ENCODE measurements at places on chromosomes 11 and 22.
A peak's percentile ranks its signal among the peaks of the same experiment; 100 is the strongest.

GRCh38 chr11:35088676-35089075, 50.3 kb upstream of the CD44 start:
- peak; percentile 94 for ATAC-seq

GRCh38 chr11:91755526-91755925, 469.1 kb upstream of the FAT3 start:
- ATAC-seq = no peak

- peak; percentile 3 for ATAC-seq
Measured at GRCh38 chr22:24953384-24954113, 1.0 kb downstream of the KIAA1671 start.

- peak; percentile 41 for ATAC-seq
Measured at GRCh38 chr22:36966851-36967540, 52.3 kb downstream of the TST start.

- no peak for ATAC-seq
Measured at GRCh38 chr22:44895296-44896055, 114.3 kb downstream of the PHF21B start.

DNA sequence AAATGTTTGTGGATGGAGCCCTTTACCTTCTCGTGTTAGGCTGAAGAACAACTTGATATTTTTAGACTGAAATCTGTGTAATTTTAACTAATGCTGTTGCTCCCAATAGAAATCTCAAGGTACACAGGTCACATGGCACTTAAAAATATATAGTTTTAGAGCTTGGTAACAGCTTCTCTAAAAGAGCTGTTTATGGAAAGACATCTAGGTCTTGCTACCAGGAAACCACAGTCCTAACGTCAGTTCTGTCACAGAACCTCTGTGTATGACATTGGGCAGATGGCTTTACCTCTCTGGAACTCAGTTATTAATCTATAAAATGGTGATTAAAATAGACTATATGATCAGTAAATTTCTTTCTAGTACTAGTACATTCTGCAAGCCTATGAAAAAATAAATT, 35.4 kb downstream of the PAK1 start:
- ATAC-seq = no peak

GRCh38 chr11:26578998-26579661, 7.1 kb upstream of the MUC15 start:
- peak; percentile 51 for ATAC-seq

DNA sequence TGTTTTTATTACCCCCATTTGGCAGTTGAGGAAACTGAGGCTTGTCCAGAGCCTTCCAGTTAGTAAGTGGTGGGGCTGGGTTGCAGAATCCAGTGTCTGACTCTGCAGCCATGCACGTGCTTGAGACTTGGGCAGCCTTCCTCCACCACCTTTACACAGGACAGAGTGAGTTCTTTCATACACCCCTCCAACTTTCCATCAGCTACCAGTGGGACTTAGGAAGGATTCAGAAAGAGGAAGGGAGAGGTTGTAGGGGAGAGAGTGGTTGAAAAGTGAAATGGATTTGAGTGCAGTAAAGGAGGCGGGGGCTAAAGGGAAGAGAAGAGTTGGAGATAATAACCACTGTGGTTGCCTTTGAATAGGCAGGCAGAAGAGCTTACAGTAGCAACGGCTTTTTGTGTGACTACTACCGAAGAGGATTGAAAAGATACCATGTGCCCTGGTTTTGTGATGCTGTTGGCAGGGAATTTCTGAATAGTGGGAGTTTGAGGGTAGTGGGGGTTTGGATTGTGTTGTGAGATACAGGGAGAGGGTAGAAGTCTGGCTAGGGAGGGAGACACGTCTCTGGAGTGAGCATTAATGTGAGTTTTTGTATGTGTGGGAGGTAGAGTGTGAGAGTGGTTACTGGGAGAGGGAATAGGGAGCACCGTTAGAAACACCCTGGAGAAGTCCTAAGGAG, 1.7 kb downstream of the UVRAG start:
- no peak for ATAC-seq

- ATAC-seq = no peak
Measured at GRCh38 chr22:38870791-38871359, 1.1 kb downstream of the CBX6 start.

- peak; percentile 80 for ATAC-seq
Measured at GRCh38 chr11:70203751-70204465, 812 bp downstream of the FADD start.

GRCh38 chr11:77814848-77815247, 5.7 kb downstream of the RSF1 start:
- no peak for ATAC-seq

- peak; percentile 25 for ATAC-seq
Measured at GRCh38 chr11:18491924-18492323, 34.8 kb downstream of the TSG101 start.

DNA sequence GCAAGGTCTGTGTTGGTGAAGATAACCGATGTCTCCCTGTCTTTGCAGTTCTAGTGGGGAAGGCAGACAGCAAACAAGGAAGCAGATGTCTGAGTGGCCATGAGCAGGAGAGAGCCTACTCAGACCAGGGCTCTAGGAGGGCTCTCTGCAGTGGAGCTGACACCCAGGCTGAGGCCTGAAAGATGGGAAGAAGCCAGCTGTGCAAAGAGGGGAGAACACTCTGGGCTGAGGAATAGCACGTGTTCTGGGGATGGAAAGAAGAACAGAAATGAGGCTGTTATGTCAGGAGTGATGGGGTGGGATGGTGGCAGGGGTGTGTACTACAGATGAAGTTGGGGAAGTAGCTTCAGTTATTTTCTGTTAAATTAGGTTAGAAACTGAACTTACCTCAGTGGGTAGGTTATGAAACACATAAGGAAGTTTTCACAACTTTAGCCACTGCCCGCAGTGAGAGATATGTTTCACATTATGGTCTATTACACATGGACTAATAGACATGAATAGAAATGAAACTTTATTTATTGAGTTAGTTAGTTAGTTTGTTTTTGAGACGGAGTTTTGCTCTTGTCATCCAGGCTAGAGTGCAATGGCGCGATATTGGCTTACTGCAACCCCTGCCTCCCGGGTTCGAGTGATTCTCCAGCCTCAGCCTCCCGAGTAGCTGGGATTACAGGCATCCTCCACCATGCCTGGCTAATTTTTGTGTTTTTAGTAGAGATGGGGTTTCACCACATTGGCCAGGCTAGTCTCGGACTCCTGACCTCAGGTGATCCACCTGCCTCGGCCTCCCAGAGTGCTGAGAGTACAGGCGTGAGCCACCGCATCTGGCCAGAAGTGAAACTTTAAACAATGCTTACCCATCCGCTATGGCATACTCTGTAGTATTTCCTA, 7.8 kb downstream of the DCPS start:
- ATAC-seq = peak; percentile 14

DNA sequence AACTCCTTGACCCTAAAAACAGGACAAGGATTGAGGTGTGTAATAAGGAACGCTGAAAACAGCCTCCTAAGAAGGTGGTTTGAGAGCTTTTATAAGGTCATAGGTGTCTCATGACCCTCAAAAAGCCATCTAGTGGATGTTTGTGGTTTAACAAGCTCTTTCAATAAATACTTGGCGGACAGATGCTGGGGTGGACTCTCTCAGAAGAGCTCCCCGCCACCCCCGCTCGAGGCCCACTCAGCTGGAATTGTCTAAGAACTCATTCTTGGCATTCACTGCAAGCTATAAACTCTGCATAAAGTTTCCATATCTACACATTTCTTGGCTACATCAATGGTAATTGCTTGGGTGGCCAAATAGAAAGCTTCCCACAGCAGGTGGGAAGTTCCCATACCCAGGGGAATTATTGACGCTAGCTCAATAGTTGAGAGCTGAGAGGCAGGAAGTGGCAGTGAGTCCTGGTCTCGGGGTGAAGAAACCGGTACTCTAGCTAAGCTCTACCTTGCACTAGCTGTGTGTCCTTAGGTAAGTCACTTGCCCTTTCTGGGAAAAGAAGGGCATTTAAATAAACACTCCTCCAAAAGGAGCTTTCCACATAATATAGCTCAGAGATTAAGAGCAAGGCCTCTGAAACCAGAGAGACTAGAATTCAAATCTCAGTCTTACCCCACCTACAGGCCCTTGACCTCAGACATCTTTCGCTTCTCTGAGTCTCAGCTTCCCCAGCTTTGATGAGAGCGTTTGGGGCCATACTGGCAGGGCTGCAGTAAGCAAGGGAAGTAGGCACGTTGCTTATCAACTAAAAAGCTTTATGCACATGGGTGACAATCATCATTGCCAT, 6.4 kb downstream of the MS4A15 start:
- ATAC-seq = no peak

- ATAC-seq = no peak
Measured at GRCh38 chr22:22932512-22932941, 44.9 kb downstream of the IGLL5 start.

- no peak for ATAC-seq
Measured at GRCh38 chr11:32885556-32885955, 7.1 kb upstream of the QSER1 start.

DNA sequence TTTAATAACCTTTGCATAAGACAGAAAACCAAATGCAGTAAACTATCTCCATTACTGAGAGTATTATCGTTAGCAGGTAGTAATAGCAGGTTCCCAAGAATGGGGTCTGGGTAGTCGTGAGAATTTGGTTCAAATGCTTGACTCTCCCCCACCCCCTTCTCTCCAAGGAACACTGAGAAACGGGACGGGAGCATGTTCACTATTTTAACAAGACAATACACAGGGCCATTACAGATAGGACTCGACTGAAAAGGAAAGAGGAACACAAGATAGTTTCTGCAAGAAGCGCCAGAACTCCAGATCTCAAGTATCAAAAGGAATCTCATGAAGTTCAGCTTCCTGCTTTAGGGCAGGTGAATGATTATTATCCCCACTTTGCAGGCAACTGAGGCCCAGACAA, 27.0 kb downstream of the KMT5B start:
- ATAC-seq = no peak

GRCh38 chr11:84906995-84907394, 720.1 kb downstream of the DLG2 start:
- ATAC-seq = no peak

DNA sequence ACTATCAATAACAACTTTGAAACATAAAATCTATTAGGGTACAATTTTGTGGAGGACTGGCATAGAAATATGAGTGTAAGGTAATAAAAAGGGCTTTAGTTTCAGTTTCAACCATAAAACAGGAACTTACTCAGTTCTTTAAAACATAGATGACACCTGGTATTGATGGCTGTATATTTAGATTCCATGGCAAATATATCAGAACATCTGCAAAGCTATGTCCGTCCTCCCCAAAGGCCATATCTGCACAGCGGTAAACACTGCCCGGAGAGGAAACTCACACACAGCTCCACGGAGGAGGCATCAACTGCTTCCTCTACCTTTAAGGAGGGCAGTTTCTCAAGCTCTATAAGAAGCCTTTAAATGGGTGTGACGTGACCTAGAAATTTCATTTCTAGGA, 993.3 kb downstream of the BRD1 start:
- ATAC-seq = no peak

- ATAC-seq = no peak
Measured at GRCh38 chr22:19119949-19120348, 2.3 kb downstream of the DGCR2 start.

DNA sequence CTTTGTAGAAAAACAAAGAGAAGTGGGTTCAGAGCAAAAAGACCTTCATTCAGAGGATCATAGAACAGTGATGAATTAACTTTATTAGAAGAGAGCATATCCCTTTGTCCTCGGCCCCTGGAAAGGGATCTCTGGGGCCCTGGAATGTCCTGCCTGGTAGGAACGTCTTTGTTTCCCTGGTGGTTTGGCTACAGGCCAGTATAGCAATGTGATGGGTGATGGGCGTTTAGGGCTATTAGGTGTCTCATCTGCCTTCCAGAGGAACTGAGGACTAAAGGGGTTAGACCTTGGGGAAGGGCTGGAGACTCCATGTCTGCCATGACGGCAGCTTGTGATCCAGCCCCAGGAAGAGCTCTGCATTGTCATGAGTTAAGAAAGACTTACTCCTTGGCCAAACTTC, 9.1 kb downstream of the APOL4 start:
- ATAC-seq = no peak

DNA sequence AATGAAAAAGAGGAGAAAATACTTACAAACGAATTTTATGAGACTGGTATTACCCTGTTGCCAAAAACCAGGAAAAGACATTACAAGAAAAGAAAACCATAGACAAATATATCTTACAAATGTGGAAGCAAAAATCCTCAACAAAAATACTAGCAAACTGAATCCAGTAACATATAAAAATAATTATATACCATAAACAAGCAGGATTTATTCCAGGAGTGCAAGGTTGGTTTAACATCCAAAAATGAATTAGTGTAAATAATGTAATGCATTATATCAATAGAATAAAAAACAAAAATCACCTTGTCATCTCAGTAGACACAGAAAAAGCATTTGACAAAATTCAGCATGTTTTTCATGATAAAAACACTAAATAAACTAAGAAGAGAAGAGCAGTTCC, 7.3 kb downstream of the NF2 start:
- ATAC-seq = no peak

- ATAC-seq = no peak
Measured at GRCh38 chr11:102099755-102100154, 10.5 kb upstream of the YAP1 start.

DNA sequence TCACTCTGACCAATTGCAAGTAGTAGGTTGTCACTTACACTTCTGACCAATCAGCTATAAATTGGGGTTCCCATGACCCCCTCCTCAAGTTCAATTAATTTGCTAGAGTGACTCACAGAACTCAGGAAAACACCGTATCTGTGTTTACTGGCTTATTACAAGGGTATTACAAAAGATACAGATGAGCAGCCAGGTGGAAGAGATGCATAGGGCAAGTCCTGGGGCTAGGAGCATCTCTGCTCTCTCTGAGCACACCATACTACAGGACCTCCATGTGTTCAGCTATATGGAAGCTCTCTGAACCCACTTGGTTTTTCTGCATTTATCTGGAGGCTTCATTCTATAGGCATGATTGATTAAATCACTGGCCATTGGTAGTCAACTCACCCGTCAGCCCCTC, 11.3 kb upstream of the GRK3 start:
- ATAC-seq = no peak

DNA sequence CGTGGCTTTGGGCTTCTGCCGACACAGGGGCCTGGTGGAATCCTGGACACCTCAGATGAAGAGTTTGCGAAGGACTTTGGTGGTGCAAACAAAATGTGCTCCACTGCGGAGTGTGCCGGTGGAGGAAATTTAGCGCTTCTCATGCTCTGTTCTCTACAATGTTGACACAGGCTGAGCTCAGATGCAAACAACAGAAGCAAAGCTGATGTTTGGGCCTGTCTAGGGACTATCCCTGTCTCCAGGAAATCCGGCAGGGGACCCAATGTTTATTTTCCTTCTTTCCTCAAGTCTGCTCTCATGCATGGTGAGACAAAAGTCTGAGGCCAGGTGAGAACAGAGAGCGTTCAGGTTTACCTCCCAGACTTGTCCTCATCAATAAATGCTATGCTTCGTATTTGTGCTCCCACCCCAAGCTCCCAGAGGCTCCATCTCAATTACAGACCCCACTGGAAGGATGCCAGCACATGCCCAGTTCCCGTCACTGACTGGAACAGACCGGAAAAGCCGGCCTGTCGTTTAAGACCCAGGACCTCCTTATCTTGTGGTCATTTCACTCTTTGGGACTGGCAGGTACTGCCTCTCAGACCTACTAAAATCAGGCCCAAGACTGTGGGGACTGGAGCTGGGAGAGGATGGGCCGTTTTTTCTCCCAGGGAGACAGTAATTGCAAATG, 105.7 kb upstream of the B3GAT1 start:
- no peak for ATAC-seq

GRCh38 chr11:15958910-15959309, 397.4 kb downstream of the SOX6 start:
- ATAC-seq = no peak

GRCh38 chr11:5597953-5598352, 1.5 kb downstream of the TRIM6 start:
- ATAC-seq = no peak

All from esophagus mucosa (tissue), 1 donor.